ENCODE measurements at places on chromosomes 1 and 21. TPM values are rescaled to one million over a fixed set of nuclear protein-coding genes. Genes with fewer than 3 reads are reported as not detected.

GRCh38 chr21:15249285-15249993 is 184.6 kb upstream of the NRIP1 start:
- DNase-seq = no peak

Gene CFH
- 0.89 TPM for total RNA-seq

GRCh38 chr1:217718873-217719272 is 87.7 kb downstream of the SPATA17 start:
- peak; percentile 61 for DNase-seq

GRCh38 chr1:208524376-208524775 is 280.2 kb upstream of the PLXNA2 start:
- no peak for DNase-seq

DNA sequence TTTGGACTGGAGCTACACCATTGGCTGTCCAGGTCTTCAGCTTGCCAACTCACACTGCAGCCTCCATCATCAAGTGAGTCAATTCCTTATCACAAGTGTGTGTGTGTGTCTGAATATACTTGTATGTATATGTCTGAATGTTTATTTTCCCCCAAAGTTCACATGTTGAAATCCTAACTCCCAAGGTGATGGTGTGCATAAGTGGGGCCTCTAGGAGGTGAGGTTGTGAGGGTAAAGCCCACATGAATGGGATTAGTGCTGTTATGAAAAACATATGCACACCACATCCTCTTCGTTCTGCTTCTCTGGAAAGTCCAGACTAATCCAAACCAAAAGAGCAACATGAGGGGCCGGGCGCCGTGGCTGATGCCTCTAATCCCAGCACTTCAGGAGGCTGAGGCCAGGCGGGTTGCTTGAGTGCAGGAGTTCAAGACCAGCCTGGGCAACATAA is 48.7 kb upstream of the LBR start:
- no peak for DNase-seq
